CD4-positive, alpha-beta T cell treated with Interleukin-6 at 100 ng/mL for 8 hours (primary cell): ENCODE measurements at places on chromosomes 5 and 9.

DNA sequence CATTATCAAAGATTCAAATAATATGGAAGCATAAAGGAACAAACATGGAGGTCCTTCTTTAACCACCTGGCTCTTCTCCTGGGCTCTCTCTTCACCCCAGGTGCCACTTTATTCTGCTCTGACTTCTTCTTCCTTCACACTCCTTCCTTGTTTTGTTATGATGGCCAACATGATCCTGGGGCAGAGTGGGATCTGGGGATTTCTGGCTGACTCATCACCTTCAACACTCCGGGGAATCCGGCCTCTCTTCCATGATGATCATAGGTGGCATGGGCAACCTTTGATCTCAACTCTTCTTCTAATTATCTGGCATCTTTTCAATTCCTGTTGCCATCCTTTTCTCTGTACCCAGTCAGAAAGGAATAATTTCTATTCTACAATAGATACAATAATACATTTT, 62.1 kb upstream of the TRPC7 start:
- no peak for DNase-seq

GRCh38 chr9:126692759-126693427, 79.2 kb downstream of the LMX1B start:
- no peak for DNase-seq

DNA sequence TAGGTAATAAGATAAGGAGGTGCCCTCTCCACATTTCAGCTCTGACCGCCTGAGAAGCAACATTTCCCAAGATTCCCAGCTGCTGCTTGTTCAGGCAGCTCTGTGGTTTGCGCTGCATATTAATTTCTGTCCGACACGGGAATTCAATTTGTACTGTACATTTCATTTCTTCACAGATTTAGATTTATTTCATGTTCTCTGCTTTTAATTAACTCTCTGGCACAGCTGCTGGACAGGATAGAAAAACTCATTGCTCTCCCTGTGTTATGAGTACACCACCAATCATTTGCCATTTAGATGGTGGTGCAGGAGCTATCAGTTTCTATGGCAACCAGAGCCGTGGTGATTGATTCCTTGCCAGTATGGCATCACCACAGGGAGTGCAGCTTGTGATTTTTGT, 558.5 kb downstream of the DMRTA1 start:
- no peak for DNase-seq

DNA sequence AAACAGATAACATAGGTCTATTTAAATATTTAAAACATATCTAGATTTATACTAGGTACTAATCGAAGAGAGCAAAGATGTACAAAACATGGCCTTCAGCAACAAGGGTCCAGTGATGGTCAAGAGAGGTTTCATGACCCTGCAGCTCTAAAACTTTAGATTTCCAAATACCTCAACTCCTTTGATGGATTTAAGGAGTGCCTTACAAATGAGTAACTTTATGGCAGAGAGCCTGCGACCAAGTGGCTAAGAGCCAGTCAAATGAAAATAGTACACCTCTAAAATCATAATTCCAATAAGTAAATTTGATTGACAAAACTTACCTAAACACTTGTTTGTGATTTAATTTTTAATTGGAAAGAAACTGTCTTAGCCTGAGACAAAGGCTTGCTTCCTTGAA, 4.7 kb upstream of the SH3RF2 start:
- no peak for DNase-seq

DNA sequence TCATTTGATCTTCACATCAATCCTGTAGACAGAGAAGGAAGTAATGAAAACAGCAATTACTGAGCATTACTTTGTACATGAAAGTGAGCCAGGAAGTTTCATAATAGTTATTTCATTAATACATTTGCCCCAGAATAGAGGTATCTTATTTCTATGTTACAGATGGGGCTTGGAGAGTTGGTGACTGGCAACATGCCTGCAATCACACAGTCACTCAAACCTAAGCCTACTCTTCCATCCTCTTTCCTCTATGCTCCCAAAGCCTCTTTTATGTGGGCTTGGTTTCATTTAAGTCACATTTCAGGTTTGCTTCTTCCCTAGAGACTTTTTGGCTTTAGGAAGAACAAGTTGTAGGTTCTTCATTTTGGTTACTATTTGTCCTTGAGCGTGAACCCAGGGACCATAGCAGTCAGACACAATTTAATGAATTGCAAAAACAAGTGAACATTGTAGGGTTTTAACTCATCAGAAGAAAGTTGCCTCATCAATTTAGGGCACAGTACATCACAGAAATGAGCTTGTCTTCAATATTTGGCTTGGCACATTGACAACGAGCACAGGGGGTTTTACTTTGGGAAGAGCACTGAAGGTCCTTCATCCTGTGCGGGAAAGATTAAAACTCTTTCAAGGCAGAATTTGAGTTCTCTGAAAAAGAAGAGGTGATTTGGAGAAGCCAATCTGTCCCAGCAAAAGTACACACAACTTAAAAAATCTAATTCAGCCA, 381.1 kb downstream of the TMEM38B start:
- DNase-seq, result no peak

- DNase-seq, result no peak
Observed at GRCh38 chr5:119078861-119079260, 8.0 kb downstream of the DMXL1 start.

- peak; percentile 43 for DNase-seq
Observed at GRCh38 chr9:88835038-88835466, 156.2 kb upstream of the S1PR3 start.

DNA sequence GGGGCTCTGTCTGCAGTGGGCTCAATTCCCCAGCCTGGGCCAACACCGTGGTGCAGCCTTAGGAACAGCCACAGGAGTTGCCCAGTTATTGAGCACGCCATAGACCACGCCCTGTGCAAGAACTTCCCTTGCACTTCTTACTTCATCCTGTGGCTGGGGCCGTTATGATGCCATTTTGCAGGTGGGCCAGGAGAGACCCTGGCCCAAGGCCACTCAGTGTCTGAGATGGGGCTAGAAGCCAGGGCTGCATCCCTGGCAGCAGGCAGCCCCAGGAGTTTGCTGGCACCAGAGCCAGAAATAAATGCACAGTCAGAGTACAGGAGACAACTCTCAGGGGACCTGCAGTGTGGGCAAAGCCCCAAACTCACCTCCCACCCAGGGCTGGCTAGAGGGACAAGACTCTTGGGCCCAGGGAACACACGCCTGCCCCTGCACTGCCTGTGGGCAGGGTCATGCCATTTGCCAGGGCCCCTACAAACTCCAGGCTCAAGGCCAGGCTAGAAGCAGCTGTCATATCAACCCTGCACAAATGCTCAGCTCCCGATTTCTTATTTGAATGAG, 6.7 kb downstream of the CORO2A start:
- DNase-seq, result no peak

DNA sequence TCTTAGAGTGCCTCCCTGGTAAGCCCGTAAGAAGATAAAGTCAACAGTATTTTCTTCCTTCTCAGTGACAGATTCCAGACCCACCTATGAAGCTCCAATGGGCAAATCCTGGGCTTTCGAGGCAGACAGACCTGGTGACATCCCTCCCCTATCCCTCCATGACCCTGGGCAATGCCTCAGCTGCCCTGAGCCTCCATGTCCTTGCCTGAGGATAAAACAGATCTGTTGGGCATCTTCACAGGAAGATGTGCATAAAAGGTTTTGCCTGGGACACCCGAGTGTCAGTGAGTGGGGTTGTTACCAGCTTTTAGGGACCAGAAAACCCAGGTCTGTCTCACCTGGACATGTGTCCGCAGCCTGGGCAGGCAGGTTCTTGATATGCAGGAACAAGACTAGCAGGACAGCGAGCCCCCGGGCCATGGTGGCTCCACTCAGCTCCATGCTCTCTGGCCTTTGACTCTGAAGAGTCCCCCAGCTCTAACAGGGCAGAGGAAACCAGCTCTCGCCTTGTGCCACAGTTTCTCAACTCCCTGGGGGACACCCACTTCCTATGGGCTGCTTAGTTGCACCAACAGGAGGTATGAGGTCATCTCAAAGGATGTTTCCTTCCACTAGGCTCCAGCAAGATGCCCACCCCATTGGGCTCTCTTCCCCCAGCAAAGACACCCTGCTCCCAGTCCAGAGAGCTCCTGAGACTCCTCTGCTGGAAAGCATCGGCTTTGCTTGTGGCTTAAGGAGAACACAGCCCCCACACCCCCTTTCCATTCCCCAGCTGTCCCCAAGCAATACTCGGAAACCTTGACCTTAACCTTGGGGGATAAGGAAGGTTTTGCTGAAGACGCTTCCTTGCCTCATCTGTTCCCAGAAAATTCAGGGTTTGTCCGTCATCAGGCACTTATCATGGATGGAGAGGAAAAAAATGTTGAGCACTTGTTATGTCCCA, at the start of gene FCN1:
FCN1 (minus strand) TSS at position 482 of the 943 bp plus-strand sequence; CDS start at position 441, 41 bp downstream.
- no peak for DNase-seq

GRCh38 chr5:156640691-156641241, 209.3 kb upstream of the PPP1R2B start:
- no peak for DNase-seq

- no peak for DNase-seq
Observed at GRCh38 chr9:96216583-96216982, 85.4 kb downstream of the HSD17B3 start.

DNA sequence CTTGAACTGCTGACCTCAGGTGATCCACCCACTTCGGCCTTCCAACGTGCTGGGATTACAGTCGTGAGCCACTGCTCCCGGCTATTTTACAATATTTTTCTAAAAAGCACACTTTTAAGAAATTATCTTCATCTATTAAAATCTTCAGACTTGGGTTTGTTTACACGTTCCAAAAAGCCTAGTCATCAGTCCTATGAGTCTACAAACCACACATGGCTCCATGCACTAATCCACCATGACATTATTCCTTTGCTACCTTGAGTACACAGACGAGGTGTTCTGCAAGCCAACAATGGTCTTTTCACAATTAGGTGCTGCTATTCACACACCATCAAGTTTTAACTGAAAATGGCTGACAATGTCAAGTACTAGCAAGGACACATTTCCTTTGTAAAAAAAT, 41.0 kb downstream of the TRPM6 start:
- no peak for DNase-seq

DNA sequence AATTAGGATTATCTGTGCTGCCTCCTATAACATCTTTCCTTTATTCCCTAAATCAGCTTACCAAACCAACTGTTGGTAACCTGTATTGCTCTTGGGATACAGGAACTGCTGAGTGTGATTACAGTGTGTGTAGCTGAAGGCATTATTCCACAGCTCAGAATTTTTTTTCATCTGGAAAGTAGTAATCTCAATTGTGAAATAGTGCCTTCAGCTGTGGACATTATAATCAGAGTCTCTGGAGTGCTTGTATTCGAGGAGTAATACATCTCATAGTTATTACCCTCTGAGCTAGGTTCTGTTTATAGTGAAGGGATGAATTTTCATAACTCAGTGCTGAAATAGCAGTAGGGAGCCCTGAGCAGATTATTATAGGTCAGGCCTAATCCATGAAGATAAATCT, 199.5 kb downstream of the MAST4 start:
- DNase-seq, result no peak

DNA sequence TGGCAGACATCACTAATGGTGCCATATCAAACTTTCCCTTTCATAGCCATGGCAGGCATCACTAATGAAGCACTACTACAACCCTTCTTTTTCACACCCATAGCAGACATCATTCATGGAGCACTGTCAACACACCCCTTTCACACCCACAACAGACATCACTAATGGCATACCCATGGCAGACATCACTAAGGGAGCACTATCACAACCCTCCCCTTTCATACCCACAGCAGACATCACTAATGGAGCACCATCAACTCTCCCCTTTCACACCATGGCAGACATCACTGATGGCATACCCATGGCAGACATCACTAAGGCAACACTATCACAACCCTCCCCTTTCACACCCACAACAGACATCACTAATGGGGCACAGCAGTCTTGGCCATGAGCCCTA, 33.7 kb downstream of the LAMC3 start:
- no peak for DNase-seq

GRCh38 chr5:21810737-21811316, 1042.3 kb downstream of the CDH12 start:
- DNase-seq, result no peak

DNA sequence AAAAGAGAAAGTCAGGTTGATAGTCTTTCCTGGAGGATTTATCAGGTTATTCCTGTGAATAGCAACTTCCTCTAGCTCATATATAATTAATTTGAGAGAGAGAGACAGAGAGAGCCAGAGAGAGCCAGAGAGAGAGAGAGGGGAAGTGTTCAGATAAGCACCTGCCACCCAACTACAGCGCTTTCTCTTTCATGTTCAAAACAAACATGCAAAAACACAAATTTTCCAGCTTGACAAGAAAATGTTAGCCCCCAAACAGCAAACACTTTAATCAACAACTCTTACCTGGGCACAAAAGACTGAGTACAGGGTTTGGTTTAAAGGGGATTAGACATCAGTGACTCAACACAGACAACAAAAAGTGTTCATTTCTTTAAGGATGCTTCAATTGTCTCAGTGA, 61.7 kb upstream of the PLPP6 start:
- DNase-seq, result peak; percentile 15

GRCh38 chr9:79610791-79611614, 39.2 kb downstream of the TLE4 start:
- DNase-seq, result no peak

- DNase-seq, result no peak
Observed at GRCh38 chr9:127884976-127885490, 7.6 kb upstream of the AK1 start.

GRCh38 chr5:179371121-179371510, 25.9 kb upstream of the ADAMTS2 start:
- no peak for DNase-seq

GRCh38 chr9:100914266-100914665, 114.3 kb upstream of the PLPPR1 start:
- no peak for DNase-seq

- no peak for DNase-seq
Observed at GRCh38 chr9:114207034-114207810, 51.9 kb downstream of the COL27A1 start.

DNA sequence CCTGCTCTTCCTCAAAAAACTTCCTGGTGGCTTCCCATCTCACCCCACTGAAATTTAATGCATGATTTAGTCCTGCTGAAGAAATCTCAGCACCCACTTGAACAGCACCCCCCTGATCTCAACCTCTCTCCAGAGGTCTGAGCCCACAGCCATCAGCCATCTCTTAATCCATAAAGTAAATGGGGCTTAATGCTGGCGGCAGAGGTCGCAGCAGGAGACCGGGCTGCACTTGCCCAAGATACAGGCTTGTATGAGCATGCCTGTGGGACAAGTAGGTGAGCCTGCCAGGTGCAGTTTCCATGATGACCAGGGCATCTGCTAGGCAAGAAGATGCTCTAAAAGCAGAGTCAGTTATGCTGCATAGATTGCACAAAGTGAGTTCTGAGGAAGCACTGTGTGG, 52.4 kb upstream of the CTXN3 start:
- no peak for DNase-seq
